Spleen (tissue), 13 donors: ENCODE measurements at places on chromosomes 7 and 10. TPM values are rescaled to one million over a fixed set of nuclear protein-coding genes. Genes with fewer than 3 reads are reported as not detected.

- no peaks in the 10 kb centered on the region for H3K36me3 ChIP-seq
- no peak overlapping the region for H3K4me3 ChIP-seq
- DNase-seq = no peak
- H3K27me3 ChIP-seq = no peaks in the 10 kb centered on the region
- peaks cover 8% of the 10 kb centered on the region for H3K4me1 ChIP-seq
Observed at GRCh38 chr7:18288322-18289037, 207.1 kb upstream of the HDAC9 start.

GRCh38 chr7:6489612-6490011, 41.9 kb upstream of the DAGLB start:
- no peaks in the 10 kb centered on the region for H3K36me3 ChIP-seq
- H3K4me1 ChIP-seq = peaks cover 3% of the 10 kb centered on the region
- no peak for DNase-seq
- H3K4me3 ChIP-seq = no peak overlapping the region
- H3K27me3 ChIP-seq = no peaks in the 10 kb centered on the region
- no peak overlapping the region for H3K27ac ChIP-seq

POU6F2 gene
- not detected for total RNA-seq

CALHM3 gene
- not detected for total RNA-seq

PI4K2A gene
- 23.4 TPM for total RNA-seq

DNA sequence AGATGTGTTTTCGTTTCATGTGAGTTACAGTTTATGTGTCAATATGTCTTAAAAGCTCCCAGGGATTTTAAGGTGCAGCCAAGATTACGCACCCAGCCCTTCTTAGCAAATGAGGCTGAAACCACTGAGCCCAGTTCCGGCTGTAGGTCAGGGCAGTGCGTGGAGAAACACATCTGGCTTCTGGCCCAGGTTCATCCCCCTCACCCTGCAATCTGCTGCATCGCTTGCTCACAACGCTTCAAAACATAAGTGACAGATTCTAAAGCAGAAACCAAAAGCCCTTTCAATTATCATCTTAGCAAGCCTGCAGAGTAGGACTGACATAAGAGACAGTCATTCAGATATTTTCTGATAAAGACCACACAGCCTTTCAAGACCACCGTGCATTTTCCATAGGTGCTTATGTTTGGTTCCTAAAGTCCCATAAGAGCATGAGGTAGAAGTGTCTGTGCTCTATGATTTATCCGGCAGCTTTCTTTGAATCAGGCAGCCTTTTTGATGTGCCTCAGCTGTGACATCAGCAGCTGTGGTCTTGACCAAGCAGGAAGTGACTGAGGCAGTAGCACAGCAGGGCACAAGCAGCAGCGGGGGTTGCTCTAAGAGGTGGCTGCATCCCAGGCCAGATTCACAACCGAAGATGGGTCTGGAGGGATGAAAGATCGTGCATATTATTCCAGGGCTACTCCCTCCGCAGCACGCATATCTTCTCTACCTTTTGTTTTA, 72.1 kb upstream of the LYZL2 start:
- H3K36me3 ChIP-seq = no peaks in the 10 kb centered on the region
- no peaks in the 10 kb centered on the region for H3K27me3 ChIP-seq
- peak; percentile 90 for DNase-seq
- H3K27ac ChIP-seq = peak overlapping the region; percentile 75
- H3K4me1 ChIP-seq = peaks cover 76% of the 10 kb centered on the region

TBL2 gene
- total RNA-seq = 29.7 TPM

DNA sequence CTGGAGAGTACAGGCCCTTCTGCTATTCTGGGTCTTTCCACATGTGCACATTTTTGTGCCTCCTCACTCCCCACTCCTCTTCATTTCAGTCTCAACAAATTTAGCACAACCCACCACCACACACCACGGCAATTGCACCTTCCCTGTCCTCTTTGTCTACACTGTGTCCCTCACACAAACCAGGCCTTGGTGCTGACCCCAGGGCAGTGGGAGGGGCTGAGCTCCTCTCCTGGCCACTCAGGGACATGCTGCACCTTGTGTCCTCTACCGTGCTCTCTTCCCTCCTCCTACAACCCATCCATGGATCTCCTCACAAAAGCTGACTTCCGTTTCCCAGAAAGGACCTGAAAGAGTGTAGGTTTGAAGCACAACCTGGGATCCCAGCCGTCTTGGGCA, 90.9 kb upstream of the IKZF1 start:
- H3K27ac ChIP-seq = no peak overlapping the region
- no peaks in the 10 kb centered on the region for H3K36me3 ChIP-seq
- H3K4me3 ChIP-seq = no peak overlapping the region
- peaks cover 42% of the 10 kb centered on the region for H3K4me1 ChIP-seq
- no peak for DNase-seq
